H4 (cell line): ENCODE measurements at places on chromosomes 13 and 19.

DNA sequence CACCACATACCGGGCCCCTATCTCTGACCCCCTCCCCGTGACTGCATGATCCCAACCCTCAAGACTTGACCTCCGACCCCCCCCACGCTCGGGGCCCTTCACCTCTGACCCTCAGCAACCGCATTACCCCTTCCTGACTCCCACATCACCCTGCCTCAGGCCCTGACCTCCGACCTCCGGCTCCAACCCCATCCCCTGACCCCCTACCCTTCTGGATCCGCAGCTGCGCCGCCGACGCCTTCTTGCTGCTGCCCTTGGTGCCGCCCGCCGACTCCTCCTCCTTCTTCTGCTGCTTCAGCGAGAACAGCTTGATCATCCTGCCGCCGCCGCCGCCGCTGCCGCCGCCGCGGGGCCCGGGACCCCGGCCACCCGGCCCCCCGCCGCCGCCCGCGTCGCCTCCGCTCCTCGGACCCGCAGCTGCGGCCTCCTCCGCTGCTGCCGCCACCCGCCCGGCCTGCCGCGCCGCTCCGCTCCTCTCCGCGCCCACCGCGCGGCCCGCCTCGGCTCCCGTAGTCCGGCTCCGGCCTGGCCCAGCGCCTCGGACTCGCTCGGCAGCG, at the start of gene UBE2M:
UBE2M (minus strand) TSS at position 546 of the 557 bp plus-strand sequence; CDS start at position 316, 230 bp downstream.
- no peak for DNase-seq

DNA sequence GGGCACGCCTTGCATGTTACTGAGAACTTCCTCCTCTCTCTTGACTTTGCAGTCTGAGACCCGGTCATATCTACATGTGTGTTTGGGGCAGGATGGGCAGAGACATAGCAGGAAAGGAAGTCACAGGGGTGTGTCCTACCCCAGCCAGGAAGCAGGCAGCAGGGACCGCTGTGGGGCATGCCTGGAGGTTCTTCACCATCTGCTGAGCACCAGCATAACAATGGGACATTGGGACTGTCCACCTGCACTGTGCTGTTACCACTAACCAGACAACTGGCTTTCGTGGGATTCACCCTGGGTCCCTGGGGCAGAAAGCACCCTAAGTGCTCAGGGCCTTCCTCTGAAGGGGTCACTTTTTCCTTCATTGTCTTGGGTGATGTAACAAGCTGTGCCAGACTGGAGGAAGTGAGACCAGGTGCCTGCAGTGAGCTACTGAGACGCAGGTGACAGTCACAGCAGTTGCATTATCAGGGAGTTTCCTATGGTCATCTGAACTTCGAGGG, 2.6 kb upstream of the HAUS5 start:
- no peak for DNase-seq

- DNase-seq: no peak
Measured at GRCh38 chr13:92947770-92948434, 278.7 kb upstream of the GPC6 start.

DNA sequence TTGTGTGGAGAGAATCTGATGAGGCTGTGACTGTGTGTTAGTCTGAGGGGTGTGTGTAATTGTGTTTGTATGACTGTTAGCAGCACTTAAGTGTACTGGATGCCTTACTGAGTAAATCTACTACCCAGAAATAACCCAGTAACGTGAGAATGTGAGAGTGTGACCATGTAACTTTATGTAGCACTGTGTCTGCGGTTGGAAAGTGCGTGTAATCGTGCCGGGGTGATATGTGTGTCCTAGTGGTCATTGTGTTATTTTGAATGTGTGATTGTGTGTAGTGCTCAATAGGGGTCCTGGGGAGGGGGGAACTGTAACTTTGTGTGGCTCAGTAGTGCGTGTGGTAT, 550 bp downstream of the ZNF383 start:
- no peak for DNase-seq

DNA sequence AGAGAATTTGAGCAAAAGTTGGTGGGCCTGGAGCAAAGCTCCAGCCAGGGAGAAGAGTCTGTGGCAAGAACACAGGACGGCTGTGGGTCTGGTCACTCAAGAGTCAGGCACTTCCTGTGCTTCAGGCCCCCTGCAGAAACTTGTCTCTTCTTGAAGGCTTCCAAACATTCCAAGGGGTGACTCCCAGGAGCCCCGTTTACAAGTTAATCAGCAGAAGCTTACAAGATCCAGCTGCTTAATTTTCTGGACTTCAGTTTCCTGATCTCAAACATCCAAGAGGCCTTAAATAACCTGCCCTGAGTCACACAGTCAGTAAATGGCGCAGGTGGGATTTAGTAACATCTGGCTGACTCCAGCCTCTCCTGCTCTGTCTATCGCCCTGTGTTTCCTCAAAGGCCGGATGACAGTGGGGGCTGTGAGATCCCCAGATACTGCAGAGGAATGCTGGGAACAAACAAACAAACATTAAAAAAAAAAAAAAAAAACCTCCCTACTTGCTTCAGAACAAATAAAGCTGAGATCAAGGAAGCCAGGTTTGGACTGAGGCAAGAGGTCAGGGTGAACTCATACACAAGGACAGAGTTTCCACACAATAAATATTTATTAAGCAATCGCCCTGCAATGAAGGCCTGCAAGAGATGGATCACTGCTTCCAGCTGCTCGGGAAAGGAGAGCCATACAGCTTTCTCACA, 175.4 kb upstream of the RFC3 start:
- DNase-seq: peak; percentile 14

DNA sequence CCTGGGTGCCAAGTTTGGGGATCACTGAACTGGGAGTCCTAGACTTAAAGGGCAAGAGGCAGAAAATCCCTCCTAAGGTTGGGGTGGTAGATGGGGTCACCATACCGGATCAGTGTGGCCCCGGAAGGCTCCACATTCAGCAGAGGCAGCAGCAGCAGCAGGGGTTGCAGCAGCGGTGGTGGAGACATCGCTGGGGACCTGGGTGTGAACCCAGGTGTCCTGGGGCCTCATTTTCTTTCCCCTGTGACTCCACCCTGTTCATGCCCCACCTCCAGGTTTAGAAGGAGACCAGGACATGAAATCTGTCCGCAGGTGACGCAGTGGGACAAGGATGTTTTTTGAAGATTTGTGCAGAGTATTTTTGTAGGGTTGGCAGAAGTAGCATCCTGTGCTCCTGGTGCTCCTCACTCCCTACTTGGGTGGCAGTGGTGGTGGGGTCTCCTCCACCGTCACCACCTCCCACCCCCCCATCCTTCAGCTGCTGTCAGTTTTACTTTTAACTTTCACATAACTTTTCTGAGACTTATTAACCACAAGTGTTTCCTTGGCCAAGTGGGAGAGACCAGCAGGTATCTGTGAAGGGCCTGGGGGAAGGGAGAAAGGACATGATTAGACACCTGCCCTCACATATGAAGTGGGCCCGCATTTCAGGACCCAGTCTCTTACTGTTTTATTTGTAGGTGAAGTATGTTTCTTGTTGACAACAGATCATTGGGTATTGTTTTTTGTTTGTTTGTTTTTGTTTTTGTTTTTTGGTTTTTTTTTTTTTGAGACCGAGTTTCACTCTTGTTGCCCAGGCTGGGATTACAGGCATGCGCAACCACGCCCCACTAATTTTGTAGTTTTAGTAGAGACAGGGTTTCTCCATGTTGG, at the start of gene NAPSA:
NAPSA (minus strand) TSS at position 206 of the 873 bp plus-strand sequence; CDS start at position 188, 18 bp downstream.
- DNase-seq: no peak

GRCh38 chr13:77918391-77919245, at the start of gene EDNRB:
Gene EDNRB, minus strand, starts transcription at chr13:77918831. Its CDS starts 258 bp downstream, at chr13:77918573.
- DNase-seq: peak; percentile 3

- DNase-seq: no peak
Measured at GRCh38 chr19:2394442-2395292, 32.7 kb downstream of the TIMM13 start.

DNA sequence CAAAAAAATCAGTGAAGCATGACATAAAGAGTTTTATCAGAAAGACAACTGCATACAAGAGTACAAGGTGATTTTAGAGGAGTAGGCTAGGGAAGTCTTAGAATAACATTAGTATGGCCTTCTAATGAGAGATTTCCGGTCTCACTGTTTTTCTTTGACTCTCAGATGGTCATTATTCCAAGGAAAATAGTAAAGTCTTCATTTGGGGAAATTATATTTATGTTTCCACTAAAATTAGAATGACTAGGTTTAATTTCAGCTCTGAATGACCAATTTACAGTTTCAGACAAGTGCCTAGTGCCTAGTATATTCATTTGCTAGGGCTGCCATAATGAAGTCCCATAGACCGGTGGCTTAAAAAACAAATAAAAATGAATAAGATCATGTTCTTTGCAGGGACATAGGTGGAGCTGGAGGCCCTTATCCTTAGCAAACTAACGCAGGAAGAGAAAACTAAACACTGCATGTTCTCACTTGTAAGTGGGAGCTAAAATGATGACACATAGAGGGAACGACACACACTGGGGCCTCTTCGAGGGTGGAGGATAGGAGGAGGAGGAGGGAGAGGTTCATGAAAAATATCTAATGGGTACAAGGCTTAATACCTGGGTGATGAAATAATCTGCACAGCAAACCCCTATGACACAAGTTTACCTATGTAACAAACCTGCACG, 303.1 kb downstream of the PCDH9 start:
- DNase-seq: peak; percentile 21

DNA sequence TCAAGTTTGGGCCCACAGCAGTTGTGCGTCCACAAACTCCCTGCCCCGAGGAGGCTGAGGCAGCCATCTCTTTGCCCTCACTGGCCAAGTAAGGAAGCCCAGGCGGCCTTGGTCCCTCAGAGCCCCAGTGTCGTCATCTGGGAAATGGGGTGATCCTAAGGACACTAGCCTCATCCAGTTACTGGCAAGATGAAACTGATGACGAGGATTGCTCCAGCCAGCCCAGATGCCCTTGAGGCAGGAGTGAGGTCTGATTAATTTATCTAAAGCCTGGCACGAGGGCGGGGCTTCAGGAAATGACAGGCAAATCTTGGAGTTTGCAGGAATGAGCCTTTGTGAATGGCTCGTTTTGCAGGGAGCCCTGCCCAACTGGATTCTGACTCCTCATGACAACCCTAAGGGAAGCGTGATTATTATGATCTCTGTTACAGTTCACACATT, 5.6 kb downstream of the LIPE start:
- no peak for DNase-seq
